NCI-H187 (cell line): ENCODE measurements at places on chromosomes 4 and X.

DNA sequence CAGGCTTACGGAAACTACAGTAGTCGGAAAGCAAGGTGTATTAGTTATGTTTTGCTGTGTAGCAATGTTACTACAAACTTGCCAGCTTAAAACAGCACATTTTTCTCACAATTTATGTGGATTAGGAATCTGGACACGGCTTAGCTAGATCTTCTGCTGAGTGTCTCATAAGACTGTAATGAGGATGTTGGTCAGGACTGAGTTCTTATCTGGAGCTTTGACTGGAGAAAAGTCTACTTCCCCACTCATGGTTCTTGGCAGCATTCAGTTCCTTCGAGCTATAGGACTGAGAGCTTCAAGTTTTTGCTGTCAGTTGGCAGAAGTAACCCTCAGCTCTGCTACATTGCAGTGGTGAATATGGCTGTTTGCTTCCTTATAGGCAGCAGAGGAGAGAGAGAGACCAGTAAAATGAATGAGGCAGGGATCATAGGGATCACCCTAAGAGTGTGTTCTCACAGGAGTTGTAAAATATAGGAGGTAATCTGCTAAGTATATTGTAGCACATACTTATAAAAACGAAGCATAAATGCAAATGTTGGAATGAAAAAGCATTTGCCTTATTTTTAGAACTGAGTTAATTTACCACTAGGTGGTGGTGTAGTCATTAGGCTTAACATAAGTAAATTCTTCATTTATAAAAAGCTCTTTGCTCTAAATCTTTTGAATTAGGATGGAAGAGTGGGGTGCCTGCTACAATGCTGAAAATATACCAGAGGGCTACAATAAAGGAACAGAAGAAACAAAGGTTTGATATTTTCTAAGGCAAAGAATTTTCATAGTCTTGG, 38.6 kb downstream of the ALG13 start:
- DNase-seq: no peak

- no peak for DNase-seq
Measured at GRCh38 chr4:155271557-155271956, 63.1 kb downstream of the NPY2R start.

- DNase-seq: no peak
Measured at GRCh38 chr4:148154769-148155168, 287.4 kb downstream of the NR3C2 start.

GRCh38 chr4:110850461-110851442, 227.9 kb upstream of the PITX2 start:
- no peak for DNase-seq

GRCh38 chrX:14591976-14592375, 62.6 kb downstream of the GLRA2 start:
- no peak for DNase-seq

DNA sequence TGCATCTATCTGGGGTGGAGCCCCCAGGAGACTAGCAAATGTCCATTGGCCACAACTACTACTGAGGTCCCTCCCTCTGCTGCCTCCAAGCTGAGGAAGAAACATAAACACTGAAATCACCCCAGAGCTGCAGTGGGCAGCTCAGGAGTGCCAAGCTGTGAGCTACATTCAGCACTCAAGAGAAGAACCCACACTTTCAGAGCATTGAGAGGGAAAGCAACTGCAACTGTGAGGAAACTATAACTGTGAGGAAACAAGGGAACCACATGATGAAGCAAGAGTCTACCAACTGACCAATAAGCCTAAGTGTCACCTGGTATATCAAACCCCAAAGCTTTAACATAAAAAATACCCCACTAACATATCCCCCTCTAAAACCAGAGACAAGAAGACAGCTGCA, 373.5 kb upstream of the TACR3 start:
- no peak for DNase-seq

DNA sequence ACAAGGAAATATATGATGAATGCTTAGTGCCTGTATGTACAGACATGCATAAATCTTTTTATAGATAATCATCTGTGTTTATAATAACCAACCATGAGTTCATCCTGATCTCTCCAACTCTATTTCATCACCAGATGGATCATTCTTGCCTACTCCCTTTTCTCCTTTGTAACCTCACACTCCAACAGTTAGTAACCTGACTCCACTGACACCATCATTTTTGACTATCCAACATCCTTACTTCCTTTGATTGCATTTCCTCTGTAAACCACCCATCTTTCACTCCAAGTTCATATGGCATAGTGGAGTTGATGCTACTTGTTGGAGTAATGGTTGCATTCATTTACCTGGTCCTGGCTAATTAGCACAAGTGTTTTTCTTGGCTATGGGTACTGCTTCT, 170.6 kb downstream of the ZNF330 start:
- DNase-seq: no peak

- no peak for DNase-seq
Measured at GRCh38 chr4:119211867-119212233, 663 bp upstream of the USP53 start.

- no peak for DNase-seq
Measured at GRCh38 chr4:156298230-156298629, 344.6 kb upstream of the CTSO start.

- no peak for DNase-seq
Measured at GRCh38 chrX:74931214-74931613, 6.0 kb upstream of the NEXMIF start.

DNA sequence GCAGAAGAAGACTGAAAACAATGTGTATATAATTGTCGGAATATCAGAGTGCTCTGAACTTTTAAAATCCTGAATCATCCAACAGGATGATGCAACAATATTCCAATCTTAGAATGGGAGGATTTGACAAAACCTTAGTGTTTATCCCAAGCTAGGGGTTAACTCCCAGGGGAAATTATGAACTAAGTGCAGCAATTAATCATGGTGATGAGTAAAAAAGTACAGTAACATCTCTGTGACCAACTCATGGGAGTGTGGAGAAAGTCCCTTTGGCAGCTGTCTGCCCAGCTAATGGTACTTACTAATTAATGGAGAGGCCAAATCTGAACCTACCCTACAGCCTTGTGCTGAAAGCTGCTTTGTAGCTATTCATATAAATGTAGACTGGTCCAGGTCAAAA, 257.6 kb upstream of the DDX53 start:
- DNase-seq: no peak
